Right renal cortex interstitium (tissue), 3 donors: ENCODE measurements at places on chromosomes 5 and 9. TPM values are rescaled to one million over a fixed set of nuclear protein-coding genes. Genes with fewer than 3 reads are reported as not detected.

The RECK gene
- 29.2 TPM for polyA plus RNA-seq

The TAF11L6 gene
- polyA plus RNA-seq = not detected

The TRIM41 gene
- 30.5 TPM for polyA plus RNA-seq

The SPACA9 gene
- polyA plus RNA-seq = 9.3 TPM

The SOHLH1 gene
- not detected for polyA plus RNA-seq

The GRM6 gene
- 0.52 TPM for polyA plus RNA-seq

The MAP1B gene
- 12.1 TPM for polyA plus RNA-seq

The SVEP1 gene
- 7.0 TPM for polyA plus RNA-seq

The LARP1 gene
- 133 TPM for polyA plus RNA-seq

The FAM78A gene
- 2.5 TPM for polyA plus RNA-seq

The TMEM171 gene
- 5.4 TPM for polyA plus RNA-seq

The RLN2 gene
- 3.4 TPM for polyA plus RNA-seq

The NOP16 gene
- 25.4 TPM for polyA plus RNA-seq

The OSMR gene
- polyA plus RNA-seq = 10.7 TPM

The RASEF gene
- 7.0 TPM for polyA plus RNA-seq

The COL27A1 gene
- 26.0 TPM for polyA plus RNA-seq

The RFESD gene
- polyA plus RNA-seq = 6.0 TPM

The FRMPD1 gene
- polyA plus RNA-seq = 0.89 TPM

The SPINK1 gene
- polyA plus RNA-seq = 36.1 TPM

The HRH2 gene
- polyA plus RNA-seq = 3.3 TPM

The PHF24 gene
- polyA plus RNA-seq = 0.21 TPM

The C5 gene
- 14.7 TPM for polyA plus RNA-seq

The SLC25A25 gene
- 12.8 TPM for polyA plus RNA-seq

The OBP2B gene
- polyA plus RNA-seq = not detected

The TMEM215 gene
- 0.28 TPM for polyA plus RNA-seq

The MEIKIN gene
- polyA plus RNA-seq = not detected

The CCL28 gene
- 4.4 TPM for polyA plus RNA-seq
